NCI-H774 (cell line): ENCODE measurements at places on chromosomes 2 and 18.
A peak's percentile ranks its signal among the peaks of the same experiment; 100 is the strongest.

- DNase-seq = no peak
Observed at GRCh38 chr2:51918113-51918512, 886.2 kb upstream of the NRXN1 start.

DNA sequence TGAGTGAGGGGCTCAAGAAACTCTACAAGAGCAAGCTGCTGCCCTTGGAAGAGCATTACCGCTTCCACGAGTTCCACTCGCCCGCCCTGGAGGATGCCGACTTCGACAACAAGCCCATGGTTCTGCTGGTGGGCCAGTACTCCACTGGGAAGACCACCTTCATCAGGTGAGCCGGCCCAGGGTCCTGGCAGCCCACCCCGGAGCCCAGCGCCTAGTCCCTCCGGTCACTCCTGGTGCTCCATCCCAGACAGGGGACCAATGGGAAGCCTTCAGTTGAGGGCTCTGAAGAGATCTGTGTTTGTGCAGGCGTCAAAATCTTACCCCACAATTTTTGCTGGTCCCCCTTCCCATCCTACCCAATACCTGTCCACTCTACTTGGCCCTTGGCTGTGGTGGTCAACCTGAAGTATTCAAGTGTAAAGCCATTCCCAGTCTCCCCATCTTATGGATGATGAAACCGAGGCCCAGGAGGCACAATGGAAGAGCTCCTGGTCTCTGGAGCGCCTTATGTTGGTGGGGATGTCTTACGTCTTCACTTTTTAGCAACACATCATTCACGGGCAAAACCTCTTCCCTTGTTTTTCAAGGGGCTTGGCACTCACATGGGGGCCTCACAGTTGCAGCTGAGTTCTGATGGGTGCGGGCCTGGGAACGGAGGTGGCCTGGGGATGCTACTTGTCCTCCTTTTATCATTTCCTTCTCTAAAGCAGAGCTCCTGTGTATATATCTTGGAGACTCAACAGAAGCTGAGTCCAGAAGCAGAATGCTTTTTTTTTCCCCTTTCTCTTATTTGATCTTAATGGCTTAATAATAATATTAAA is 941 bp downstream of the EHD3 start:
- DNase-seq = no peak

- DNase-seq = no peak
Observed at GRCh38 chr2:232280341-232280740, 98.2 kb upstream of the ALPP start.

- no peak for DNase-seq
Observed at GRCh38 chr2:178328037-178328436, 122.9 kb downstream of the PRKRA start.

- no peak for DNase-seq
Observed at GRCh38 chr2:186573531-186573930, 16.3 kb upstream of the ITGAV start.

DNA sequence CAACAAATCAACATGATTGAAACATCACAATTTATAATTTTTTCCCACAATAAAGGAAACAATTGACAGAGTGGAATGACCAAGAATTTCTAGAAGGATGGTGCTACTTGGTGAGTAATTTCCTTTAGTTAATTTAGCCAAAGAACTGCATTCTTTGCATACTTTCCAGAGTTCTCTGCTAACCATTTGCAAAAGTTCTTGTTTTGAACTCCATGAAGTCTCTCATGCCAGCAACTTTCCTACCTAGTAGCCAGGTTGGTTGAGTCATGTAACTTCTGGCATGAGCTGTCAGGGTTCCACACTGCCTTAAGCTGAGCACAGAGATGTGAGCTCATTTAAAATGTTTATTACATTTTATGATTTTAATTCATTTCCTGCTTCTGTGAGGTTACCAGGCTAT is 539.6 kb downstream of the PID1 start:
- DNase-seq = no peak

DNA sequence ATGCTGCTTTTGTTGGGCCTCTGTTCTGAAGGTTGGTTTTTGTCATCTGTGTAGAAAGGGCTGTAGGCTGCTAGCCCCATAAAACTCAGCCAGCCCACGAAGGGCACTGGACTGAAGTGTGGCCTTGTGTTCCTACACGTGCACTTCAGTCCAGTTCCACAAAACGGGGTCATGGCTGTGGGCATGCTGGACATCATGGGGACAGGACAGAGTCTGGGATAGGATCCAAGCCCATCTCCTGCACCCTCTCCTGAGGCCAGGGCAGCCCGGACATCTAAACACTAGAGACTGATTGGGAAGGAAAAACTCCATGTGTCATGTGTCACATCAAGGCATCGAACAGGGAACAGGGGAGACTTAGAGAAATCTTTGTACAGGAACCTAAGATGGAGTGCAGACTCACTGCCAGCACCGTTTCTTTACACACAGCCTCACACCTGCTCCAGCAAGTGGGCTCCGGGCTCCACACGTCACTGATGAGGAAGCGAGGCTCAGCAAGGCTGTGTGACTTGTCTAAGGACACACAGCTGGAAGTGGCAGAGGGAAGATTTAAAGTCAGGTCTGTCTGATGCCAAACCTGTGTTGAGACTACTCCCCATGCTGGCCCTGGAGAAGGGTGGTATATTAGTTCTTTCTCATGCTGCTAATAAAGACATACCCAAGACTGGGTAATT is 74.8 kb upstream of the BCL2L11 start:
- no peak for DNase-seq

DNA sequence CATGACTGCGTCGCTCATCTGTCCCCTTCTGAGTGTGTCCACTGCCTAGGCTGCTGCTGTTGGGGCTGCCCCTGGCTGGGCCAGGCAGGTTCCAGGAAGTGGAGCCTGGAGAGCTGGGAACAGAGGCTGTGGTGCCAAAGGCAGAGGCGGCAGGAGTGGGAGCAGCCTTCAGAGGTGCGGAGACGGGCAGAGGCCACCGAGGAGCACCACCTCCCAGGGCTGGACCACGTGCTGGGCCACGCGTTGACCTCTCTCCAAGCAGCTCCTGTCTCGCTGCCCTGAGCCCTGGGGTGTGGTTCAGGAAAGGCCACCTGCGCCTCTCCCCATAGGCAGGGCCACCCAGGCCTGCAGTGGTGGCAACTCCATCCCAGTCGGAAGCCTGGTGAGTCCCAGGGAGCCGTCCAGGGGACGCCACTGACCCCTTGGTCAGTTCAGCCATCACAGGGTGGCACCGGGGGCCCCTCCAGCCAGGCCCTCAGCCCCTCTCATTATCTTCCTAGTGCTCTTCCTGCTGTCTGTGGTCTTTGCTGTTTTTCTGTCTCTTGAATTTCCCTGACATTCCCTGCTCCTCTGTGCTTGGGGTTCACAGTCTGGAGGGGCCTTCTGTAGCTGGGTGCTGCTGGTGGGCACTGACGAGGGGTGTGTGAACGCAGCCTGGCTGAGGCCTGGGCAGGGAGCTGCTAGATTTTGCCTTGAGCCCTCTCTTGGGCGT is 122.8 kb upstream of the HS6ST1 start:
- no peak for DNase-seq

DNA sequence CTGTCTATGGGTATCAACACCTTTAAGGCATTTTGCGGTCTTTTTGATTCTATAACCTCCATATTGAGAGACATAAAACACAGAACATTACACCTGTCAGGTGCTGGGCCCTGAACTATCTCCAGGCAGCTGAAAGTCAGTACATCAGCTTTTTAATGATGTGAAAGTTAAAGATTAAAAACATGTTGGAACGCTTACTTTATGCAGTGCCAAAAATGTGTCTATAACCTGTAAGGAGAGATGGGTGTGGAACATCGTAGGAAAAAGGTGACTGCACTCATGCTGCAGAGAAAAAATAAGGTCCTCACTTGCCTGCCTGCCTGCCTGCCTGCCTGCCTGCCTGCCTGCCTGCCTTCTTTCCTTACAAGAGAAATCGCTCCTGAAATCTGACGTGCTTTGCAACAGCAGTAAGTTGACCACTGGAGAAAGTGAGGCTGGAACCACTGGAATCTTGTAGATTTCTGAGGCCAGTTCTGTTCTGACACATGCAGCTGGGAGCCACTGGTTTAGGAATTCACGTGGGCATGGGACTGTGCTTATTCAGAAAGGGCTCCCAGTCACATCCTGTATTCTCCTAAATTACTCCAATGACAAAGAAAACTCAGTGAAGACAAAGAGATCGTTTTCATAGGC is 34.1 kb downstream of the BCL11A start:
- DNase-seq = no peak

GRCh38 chr2:134773759-134774742 is 55.3 kb upstream of the TMEM163 start:
- no peak for DNase-seq

GRCh38 chr2:234514873-234515638 is 18.2 kb upstream of the ARL4C start:
- no peak for DNase-seq

GRCh38 chr2:207571370-207571769 is 41.6 kb downstream of the CREB1 start:
- no peak for DNase-seq

GRCh38 chr2:233329489-233330135 is 22.0 kb downstream of the SAG start:
- DNase-seq = peak; percentile 48

DNA sequence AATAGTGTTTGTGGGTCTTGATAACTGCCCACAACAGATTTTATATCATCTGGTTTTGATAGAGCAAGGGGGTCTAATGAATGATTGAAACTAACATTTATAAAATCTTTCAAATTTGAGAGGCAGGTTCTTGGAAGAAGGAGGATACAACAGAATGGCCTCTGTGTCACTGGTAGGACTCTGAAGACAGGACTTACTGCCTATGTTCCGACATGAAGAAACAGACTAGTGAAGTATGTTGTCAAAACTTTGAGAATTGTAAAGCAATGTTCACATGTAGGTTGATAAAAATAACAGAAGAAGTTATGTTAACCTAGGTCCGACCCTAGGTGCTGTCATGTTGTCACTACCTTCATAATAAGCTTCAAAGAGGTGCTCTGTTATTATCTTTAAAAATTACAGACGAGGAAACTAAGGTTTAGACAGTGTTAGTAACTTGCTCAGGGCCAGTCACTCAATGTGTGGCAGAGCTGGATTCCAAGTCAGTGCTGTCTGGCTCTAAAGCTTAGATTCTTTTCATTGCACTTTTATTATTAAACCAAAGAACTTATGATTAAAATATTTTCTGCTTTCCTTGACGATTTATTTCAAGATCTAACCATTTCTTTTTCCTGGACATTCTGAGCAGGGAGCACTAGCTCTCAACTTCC is 146.2 kb downstream of the RPIA start:
- no peak for DNase-seq

GRCh38 chr2:100771125-100771524 is 48.8 kb upstream of the NPAS2 start:
- DNase-seq = no peak

- DNase-seq = no peak
Observed at GRCh38 chr2:219637842-219638185, 10.4 kb downstream of the SLC4A3 start.

- no peak for DNase-seq
Observed at GRCh38 chr18:46939337-46939963, 22.0 kb downstream of the KATNAL2 start.

DNA sequence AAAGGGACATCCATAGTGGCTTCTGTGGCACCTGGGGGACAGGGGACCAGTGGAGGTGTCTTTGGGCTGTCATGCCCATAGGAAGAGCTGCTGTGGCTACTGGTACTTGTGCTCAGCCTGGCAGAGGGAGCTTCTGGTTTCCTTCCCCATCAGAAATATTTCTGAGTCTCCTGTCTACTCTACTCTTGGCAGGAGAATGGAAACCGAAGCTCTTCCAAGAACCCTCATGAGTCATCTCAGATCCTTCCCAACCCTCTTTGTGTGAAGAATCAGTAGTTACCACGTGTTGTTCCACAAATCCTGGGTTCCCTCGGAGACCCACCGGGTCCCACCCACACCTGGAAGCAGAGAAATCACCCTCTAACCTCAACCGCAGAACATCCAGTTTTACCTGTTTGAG is 234.9 kb downstream of the FHOD3 start:
- DNase-seq = no peak

DNA sequence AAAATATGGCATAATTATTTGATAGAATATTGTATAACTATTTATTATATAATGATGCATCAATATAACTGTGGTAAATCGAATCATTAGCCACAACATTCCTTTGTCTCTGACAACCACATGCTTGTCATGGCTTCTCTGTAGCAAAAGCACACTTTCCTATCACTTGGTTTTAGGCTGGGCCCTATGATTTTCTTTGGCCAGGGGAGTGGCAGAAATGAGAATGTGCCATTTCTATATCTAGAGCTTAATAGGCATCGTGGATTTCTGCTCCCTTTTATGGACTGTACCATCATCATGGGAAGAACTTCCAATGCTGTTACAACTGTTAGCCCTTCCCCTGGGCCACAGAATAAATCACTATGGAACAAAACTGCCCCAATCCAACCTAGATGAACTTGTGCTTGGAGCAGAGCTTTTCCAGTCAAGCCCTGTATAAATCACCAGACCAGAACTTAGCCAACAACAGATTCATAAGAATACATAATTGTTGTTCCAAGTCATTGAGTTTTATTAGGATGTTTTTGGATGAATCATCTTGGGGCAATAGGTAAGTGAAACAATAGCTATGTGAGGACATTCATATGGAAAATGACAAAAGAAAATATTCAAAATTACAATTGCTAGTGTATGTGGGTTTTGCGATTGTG is 715.8 kb downstream of the ERBB4 start:
- DNase-seq = no peak

DNA sequence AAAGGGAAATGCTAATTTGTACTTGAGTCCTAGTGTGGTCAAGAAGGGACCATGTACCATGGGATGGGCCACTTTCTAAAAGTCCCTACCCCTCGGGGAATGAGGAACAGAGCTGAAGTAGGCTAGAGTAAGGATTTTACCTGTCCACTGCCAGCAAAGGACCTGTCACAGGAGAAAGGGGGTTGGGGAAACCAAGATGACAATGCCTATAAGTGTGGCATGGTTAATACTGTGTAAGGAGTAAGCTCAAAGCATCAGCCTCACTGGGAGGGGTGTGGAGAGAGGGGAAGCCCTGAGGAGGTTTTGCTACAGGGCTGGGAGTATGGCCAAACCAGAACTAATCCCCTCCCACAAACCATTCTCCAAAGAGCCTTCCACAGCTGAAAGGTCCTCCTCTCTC is 15.8 kb downstream of the GKN2 start:
- DNase-seq = no peak

- DNase-seq = no peak
Observed at GRCh38 chr2:73063909-73064875, 7.3 kb downstream of the SFXN5 start.

DNA sequence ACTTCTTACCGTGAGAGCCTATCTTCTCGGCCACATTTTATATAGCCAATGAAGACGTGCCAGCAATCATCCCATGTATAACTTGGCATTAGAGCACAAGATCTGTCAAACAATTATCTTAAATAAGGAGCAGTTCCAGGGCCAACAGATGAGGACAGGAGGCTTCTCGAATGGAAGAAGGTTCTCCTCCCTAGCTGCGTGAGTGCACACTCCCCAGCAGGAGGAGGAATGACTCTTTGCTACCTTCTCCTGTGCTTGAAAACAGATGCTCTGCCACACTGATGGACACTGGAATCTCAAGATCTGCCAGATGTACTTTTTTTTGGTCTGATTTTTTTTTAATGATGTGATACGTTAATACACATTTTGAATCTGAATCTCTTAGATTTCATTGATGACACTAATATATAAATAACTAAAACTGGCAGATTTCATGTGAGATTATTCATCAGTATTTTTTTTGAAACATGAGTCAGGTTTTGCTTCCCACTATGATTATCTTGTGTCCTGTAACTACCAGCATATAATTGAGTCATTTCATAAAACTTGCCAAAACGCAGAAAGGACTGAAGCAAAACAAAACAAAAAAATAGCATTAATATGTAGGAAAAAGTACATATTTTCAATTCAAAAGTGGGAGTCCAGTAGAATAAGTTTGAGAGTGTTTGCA is 626 bp upstream of the VIT start:
- DNase-seq = no peak
